ENCODE measurements at places on chromosomes 5 and 9.

DNA sequence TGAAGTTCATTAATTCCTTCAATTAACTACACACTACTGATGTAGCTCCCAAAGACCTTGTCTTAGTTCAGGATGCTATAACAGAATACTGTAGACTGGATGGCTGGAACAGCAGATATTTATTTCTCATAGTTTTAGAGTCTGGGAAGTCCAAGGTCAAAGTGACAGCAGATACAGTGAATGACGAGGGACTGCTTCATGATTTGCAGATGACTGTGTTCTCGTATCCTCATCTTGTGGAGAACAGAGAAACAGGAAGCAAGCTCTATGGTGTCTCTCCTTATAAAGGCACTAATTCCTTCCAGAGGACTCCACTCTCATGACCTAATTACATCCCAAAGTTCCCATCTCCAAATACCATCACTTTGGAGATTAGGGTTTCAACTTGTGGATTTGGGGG lies 65.6 kb upstream of the MAP1B start:
- DNase-seq = no peak

GRCh38 chr5:158431369-158432029 lies 572.6 kb upstream of the CLINT1 start:
- DNase-seq = no peak

- no peak for DNase-seq
Observed at GRCh38 chr5:171823269-171823668, 37.7 kb downstream of the SMIM23 start.

- DNase-seq = no peak
Observed at GRCh38 chr9:92617195-92617813, 52.6 kb downstream of the IPPK start.

GRCh38 chr5:40431734-40432133 lies 248.0 kb upstream of the PTGER4 start:
- no peak for DNase-seq

GRCh38 chr9:79001012-79001411 lies 570.8 kb upstream of the TLE4 start:
- DNase-seq = no peak

GRCh38 chr9:98709968-98710965 lies 1.5 kb upstream of the GABBR2 start:
- DNase-seq = no peak

DNA sequence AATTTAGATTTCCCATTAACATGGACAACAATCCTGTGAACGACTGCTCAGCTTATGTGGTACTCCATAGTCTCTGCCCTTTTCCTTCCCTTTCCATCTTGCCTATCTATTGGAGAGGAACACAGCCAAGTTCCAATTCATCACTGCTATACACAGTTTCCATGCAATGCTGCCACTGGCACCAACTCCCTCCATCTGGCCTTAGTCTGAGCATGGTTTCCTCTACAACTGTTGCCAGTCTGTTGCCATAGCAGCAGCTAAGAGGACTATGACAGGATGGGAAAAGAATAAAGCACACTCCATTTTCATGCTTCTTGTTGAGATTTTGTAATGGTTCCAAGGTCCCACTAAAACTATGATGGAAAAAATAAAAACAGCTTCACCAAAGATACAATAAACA lies 189.0 kb downstream of the HCN1 start:
- no peak for DNase-seq

- DNase-seq = no peak
Observed at GRCh38 chr5:4735261-4735660, 404.9 kb upstream of the ADAMTS16 start.

DNA sequence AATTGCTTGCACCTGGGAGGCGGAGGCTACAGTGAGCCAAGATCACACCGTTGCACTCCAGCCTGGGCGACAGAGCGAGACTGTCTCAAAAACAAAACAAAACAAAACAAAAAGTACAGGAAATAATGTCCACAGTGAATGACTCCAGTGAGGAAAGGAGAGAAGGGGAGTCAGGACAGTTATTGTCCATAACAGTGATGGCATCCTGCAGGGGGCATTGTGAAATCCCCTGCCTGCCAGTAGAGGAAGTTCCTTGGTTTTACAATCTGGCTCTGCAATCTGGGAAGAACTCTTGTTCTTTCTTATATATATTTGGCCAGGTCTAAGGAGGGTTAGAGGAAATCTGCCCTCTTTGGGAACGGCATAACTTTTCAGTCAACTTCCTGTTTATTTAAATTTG lies 8.2 kb downstream of the SH3GL2 start:
- no peak for DNase-seq

- no peak for DNase-seq
Observed at GRCh38 chr5:133461796-133462516, 150.4 kb downstream of the FSTL4 start.

DNA sequence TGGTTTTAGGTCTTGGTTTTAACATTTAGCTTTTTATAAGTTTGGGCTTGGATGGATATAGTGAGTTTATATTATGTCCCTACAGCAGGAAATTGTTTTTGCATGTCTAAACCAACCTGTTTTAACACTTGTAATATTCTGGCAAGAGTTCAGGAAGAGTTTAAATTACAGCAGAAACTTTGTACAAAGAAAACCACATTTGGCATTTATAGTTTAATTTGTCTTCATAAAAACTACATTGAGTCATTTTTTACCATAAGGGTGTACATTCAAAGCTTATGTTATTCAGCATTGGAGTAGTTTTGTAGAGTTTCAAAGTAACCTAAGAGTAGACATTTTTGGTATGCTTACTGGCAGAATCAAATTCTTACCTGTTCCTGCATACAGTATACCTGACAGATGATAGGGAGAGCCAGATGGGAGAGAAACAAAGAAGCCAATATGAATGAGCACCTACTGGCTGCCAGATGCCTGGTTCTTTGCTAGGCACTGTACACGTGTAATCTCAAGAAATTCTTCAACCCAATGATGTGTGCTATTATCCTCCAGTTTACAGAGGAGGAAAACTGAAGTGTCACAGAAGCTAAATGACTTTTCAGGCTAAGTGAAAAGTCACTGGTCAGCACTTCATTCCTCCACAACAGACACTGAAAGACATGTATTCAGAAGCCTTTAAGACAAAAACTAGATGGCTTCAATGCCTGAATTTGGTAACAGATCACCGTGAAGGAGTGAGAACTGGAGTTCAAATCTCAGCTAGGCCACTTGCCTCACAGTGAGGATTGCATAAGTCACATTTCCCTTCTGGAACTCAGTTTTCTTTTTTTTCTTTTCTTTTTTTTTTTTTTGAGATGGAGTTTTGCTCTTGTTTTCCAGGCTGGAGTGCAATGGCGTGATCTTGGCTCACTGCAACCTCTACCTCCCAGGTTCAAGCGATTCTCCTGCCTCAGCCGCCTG lies 25.9 kb upstream of the ECM2 start:
- no peak for DNase-seq

GRCh38 chr5:144009116-144009515 lies 161.3 kb downstream of the YIPF5 start:
- DNase-seq = no peak

DNA sequence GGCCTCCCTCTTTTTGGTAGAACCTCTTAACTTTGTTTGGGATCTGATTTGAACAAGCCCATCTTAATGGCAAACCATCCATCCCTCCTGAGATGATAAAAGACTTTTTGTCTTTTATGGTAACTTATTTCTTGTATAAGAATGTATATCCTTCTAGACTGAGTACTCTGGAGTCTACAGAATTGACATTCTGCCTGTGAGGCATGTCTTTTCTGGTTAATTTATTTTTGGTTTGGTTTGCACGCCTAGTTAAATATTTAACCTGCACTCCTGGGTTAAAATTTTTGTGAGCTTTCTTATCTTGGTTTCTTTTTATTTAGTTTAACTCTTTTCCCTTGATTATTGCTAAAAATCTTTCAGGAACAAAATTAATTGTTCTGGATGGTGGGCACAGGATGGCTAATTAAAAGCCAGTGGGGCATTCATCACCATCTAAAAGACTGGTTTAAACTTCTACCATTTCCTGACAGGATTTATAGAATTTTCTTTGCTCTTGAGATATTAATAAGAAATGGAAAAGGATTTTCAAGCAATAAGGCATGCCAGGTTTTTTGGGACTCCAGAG lies 50.3 kb downstream of the PHAX start:
- DNase-seq = no peak

- DNase-seq = no peak
Observed at GRCh38 chr5:170439944-170440269, 50.7 kb upstream of the KCNMB1 start.

DNA sequence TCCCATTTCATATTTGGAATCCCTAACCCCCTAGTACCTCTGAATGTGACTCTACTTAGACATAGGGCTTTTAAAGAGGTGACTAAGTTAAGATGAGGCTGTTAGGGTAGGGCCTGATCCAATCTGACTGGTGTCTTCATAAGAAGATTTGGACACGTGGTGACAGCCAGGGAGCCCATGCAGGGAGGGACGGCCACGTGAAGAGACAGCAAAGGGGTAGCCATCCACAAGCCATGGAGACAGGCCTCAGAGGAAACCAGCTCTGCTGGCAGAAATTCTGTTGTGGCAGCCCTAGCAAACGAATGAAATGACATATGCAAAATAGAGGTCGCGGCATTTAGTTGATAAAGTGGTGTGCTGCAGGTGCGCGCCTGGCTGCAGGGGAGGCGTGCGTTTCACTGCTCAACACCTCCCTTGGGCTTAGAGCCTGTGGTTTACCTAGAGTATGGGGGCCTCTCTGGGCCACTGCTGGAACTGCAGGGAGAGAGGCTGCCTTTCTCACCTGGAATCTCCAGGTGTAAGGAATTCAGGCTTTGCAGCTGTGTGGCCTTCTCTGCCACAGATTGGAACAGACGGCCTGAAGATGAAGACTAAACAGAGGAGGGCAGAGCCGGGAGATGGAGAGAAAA lies 7.1 kb upstream of the AFAP1L1 start:
- peak; percentile 35 for DNase-seq

- DNase-seq = no peak
Observed at GRCh38 chr9:91693226-91693625, 256.8 kb downstream of the ROR2 start.

DNA sequence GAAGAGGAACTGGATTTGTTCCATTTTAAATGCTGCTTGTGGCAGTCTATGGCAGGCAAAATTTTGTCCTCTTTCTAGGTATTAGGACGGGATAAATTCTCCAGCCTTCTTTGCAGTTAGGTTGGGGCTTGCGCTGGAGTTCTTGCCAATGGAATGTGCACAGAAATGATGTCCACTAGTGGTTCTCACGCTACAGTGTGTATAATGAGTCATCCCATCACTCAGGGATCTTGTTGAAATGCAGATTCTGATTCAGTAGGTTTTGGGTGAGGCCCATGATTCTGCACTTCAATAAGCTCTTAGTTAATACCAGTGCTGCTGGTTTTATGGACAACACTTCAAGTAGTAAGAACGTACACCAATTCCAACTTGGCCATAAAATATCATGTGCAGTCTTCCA lies 317.6 kb upstream of the KLF4 start:
- no peak for DNase-seq

DNA sequence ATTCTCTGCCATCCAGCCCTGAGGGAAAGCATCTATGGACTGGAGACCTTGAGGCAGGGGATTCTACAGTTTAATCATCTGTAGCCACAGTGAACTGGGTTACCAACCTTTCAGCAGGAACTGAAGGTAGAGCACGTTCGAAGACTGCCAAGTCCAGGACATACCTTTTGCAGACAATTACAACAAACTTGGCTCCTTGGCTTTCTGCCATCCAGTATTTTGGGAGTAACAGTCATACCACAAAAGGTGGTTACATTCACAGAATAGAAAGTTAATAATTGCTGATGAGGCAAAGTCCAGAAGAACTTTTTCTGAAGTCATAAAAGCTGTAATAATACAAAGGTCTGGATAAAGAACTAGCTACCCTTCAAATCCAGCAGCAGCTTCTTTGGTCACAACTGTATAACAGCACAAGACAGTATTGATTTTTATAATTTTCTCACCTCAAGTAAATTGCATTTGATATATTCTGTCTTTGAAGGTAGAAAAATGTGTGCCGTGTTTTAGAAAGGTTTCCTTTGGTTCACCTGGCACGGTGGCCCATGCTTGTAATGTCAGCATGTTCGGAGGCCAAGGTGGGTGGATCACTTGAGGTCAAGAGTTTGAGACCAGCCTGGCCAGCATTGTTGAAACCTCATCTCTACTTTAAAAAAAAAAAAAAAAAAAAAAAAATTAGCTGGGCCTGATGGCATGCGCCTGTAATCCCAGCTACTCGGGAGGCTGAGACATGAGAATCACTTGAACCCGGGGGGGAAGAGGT lies 236.6 kb downstream of the NR3C1 start:
- DNase-seq = no peak

DNA sequence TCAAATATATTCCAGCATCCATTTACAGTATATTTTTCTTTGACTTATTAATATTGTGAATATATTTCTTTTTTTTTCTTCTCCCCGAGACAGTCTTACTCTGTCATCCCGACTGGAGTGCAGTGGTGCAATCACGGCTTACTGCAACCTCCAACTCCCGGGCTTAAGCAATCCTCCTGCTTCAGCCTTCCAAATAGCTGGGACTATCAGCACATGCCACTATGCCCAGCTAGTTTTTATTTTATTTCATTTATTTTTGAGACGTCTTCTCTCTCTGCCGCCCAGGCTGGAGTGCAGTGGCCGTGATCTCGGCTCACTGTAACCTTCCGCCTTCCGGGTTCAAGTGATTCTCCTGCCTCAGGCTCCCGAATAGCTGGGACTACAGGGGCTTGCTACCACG lies 7.4 kb upstream of the GLIPR2 start:
- DNase-seq = no peak

GRCh38 chr9:117028103-117028858 lies 341.2 kb downstream of the TRIM32 start:
- DNase-seq = no peak

DNA sequence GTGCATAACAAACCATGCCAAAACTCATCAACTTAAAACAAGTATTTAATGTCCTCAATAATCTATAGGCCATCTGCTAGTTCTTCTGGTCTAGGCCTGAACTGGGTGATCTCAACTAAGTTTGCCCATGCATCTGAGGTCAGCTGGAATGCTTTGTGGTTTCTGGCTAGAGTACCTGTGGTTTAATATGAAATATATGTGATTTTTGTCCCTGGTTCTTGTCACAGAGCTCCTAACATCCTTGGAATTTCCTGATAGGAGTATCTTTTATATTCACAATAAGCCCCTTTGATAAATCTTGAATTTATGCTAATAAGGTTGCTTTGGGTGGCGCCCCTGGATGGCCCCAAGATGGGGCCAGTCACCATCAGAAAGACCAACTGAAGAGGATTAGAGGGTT lies 535.9 kb downstream of the DNAH5 start:
- DNase-seq = no peak

DNA sequence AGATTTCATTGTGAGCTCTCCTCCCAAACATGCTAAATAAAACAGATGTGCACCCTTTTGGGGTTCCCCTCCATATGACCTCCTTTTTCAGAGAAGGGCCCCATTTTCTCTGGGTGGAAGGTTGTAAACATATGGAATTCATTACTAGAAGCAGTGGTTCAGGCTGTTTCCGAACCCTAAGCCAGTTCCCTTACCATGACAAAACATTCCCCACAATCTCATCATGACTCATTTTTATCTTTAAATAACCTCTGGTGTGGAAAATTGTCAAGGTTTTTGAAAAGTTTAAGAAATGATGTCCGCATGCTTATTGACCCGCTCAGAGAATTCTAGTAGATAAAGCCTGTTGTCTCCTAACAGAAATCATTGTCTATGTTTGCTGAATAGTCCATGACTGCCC lies 127.3 kb upstream of the PIK3R1 start:
- no peak for DNase-seq
